Brain pericyte (primary cell): ENCODE measurements at places on chromosomes 7 and 10.

DNA sequence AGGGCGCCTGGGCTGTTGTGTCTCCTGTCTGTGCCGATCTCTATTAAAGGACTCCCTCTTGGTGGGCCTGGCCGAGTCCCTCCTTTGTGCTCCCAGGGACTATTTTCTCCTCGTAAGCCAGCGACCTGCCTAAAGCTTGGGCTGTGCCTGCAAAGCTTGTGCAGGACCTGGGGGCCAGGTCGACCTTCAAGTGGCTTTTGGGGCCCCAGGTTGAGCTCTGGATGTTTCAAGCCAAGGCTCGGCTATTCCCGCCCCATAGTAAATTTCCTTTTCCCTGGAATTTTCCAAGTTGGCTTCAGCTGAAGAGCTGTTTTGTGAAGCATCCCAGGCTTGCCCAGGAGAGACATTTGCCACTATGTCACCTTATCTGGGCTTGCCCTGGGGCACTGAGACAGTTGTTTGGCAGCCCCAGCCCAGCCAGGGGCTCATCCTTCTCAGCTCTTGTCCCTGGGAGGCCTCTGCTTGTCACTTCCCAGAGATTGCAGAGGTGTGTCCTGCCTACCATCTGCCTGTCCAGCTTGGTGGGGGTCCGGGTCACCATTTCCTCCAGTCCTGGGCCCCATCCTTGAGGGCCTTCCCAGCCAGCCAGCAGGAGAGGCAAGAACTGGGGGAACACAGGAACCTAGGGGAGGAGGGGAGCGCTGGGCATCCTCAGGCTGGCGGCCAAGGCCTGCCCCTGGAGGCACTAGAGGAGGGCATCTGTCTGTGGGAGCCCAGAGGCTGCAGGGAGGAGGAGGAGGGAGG is 20.2 kb downstream of the ZMIZ2 start:
- no peak for DNase-seq

- DNase-seq, result no peak
These were observed 57.6 kb upstream of the MDFIC start for GRCh38 chr7:114864278-114864677.

- DNase-seq, result no peak
These were observed 237.7 kb downstream of the FANK1 start for GRCh38 chr10:126133906-126134656.

DNA sequence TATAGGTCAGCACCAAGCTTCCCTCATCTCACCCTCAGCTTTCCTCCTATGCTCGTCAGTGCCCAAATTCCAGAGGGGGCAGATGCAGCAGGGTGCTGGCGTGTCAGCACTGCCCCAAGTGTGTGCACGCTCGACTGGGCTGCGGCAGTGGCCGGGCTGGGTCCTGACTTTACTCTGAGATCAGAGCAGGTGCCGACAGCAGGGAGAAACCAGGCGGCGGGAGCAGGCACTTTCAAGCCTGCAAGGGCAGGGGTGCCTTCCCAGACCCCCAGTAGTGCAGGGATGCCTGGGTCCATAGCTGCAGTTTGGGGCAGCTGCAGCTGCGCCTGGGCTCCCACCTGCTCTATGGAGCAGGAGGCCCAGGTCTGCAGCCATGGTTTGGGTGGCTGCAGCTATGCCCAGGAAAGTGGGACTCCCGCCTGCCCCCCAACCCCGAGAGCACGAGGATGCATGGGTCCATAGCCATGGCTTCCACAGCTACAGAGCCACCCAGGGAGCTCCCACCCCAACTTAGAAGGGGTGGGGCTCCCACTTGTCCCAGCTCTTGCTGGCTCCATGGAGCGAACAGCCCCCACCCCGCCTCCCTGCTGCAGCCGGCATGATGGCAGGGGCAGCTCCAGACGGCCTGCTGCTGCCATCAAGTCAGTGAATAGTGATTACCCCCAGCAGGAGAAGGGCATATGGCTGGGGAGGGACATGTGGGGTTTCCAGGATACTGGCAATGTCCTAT is 199.2 kb upstream of the KMT2E start:
- no peak for DNase-seq

DNA sequence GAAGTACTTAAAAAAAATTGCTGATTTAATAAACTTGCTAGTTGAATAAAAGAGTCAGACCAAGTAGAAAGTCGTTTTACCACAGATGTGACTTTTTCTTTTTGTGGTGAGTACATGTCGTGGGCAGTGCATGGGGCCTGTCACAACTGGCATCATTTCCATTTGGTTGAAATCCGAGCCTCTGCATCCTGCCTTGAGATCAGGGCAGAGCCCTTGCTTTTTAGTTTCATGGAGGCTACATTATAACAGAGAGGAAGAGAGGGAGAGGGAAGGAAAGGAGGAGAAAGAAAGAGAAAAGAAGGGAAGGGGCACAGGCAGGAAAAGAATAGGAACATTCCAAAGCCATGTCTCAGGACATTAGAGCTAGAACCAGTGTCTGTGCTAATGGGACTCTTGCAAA is 20.4 kb upstream of the INSYN2A start:
- no peak for DNase-seq

- DNase-seq, result no peak
These were observed 250.0 kb downstream of the BMPER start for GRCh38 chr7:34155220-34155908.

DNA sequence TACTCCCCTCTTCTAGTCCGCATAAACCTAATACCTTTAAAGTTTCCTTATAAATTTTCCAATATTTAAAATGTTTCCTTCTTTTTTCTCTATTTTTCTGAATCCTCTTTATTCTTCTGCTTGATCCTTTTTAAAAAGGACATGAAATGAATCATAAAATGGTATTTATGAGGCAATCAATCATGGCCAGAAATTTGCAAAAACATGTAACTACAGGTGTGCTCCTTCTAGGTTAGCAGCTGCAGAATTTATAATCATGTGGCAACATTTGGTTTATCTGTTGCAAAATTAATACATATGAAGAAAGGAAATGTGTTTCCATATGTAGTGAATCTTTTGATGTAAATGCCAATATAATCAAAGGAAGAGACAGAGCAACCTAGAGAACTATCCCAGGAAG is 1008.5 kb downstream of the ANKRD7 start:
- no peak for DNase-seq

DNA sequence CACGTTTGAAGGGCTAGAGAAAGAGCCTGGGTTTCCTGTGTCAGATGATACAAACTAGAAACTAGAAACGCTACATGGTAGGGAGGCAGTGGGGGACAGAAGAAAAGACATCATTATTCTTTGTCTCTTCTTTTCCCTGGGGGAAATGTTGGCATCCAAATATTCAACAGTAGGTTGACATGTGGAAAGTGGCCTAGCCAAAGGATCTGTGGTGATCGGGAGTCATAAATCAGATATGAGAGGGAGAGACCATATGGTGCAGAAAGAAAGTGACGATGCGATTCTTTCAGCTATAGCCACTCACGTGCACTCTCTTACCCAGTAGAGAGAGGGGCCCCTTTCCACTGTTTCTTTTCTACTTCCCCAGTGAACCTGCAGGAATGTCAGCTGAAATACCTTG is 964.7 kb downstream of the LRMDA start:
- no peak for DNase-seq

DNA sequence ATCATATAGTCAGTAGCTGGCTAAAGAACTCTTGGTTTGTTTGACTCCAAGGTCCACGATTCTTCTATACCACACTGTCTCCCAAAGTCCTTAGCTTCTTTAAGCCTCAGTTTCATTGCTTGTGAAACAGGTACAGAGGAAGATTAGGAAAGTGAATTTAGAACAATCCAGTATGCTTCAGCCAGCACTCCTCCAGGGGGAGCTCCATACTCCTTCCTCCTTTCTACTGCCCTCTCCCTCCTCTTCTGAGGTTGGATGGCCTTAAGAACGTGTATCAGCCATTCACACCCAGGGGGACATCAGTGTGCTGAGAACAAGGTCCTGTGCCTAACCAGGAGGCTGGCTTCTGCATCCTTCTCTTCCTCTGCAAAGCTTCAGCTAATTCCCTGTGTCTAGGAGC is 54.8 kb upstream of the CALD1 start:
- no peak for DNase-seq

GRCh38 chr10:77698267-77698931 is 60.8 kb upstream of the KCNMA1 start:
- no peak for DNase-seq

DNA sequence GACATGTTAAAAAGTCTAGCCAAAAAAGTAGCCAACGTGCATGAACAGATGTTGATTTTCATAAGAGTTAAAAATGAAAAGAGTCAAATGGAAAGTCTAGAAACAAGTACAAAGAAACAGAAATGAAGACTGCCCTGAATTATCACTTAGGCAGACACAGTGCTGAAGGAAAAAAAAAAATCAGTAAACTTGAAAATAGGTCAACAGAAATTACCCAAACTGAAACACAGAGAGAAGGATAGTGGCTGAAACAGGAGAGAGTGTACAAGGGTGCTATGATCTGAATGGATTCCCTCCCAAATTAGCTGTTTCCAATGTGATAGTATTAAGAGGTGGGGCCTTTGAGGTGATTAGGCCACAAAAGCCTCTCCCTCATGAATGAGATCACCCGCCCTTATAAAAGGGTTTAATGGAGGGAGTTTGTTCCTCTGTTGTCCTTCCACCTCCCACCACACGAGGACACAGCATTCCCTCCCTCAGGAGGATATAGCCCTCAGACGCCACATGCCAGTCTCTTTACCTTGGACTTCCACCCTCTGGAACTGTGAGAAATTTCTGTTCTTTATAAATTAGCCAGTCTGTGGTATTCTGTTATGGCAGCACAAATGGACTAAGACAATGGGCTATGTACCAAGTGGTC is 249.7 kb downstream of the AHR start:
- no peak for DNase-seq

DNA sequence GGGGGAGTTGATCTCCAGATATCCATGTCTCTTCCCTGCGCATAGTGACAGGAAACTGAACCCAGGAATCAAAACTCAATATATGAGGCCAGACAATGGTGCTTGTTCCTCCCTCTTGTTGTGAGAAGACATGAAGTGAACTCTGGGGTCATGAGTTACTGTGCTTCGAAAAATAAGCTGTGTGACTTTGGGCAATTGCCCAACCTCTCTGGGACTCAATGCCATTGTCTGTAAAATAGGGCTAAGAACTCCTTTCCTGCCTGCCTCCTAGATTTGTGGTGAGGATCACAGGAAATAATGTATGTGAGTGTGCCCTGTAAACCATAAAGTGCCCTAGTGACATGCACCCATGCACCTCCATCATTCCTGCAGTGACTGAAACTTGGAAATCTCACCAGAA is 48.4 kb downstream of the SYPL1 start:
- no peak for DNase-seq

GRCh38 chr7:23679898-23680413 is at the start of gene FAM221A:
TSS of gene FAM221A (plus strand) at chr7:23680199. CDS start at chr7:23680219, 20 bp downstream.
- no peak for DNase-seq

DNA sequence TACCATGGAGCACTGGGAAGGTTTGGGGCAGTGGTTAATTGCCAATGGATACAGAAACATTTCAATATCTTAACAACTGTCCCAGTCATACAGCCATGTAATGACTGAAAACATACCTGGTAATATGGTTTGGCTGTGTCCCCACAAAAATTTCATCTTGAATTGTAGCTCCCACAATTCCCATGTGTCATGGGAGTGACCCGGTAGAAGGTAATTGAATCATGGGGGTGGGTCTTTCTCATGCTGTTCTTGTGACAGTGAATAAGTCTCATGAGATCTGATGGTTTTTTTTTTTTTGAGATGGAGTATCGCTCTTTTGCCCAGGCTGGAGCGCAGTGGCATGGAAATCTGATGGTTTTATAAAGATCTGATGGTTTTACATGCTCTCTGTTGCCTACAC is 284.4 kb downstream of the TCF7L2 start:
- DNase-seq, result no peak

DNA sequence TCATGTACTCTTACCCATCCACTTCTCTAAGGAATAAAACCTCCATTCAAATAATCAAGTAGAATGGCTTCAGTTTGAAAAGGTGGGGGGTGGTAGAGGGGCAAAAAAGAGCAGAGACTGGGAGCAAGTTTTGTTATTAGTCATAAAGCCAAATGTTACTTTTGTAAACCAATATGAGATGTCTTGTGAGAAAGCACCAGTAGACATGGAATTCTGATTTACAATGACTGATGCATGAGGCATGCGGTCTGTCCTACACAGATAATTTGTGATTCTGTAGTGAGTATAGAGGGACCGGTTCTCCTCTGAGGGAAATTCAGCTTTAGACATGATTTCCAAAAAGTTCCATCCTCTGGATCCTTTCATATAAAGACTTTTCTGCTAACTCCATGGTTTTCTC is 12.9 kb upstream of the ABCA13 start:
- no peak for DNase-seq

DNA sequence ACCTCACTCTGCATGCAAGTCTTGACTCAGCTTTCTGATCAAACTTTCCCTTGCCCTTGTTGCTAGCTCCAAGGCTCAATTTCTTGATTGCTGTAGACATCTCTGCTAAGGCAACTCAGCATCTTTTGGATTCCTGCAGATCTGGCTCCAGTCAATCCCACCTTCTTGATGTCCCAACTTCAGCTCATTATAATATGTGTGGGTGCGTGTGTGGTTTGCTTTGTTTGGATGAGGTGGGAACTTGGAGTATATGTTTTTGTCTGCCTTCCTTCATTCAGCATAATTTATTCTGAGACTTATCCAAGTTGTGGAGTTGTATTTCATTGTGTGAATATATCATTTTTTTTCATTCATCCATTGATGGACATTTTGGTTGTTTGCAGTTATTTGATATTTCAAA is 364.8 kb upstream of the IGFBP3 start:
- no peak for DNase-seq

- no peak for DNase-seq
These were observed 107.4 kb downstream of the ITIH5 start for GRCh38 chr10:7559386-7559785.

DNA sequence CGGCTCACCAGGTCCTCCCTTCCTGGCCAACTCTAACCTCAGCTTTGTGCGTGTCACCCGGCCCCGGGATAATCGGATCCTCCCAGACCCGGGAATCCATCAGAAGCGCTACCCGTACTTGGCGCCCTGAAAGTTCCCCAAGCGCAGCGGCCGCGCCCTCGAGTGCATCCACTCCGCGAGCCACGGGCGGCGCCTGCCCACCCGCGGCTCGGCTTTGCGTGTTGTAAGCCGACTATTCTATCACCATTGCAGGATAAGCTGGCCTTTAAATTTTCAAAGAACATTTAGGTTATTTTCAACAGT is 35.7 kb upstream of the EBLN1 start:
- DNase-seq, result no peak

GRCh38 chr7:90828601-90829000 is 232.5 kb downstream of the CDK14 start:
- no peak for DNase-seq

- no peak for DNase-seq
These were observed 11.3 kb upstream of the MRPS24 start for GRCh38 chr7:43880596-43880995.

- DNase-seq, result no peak
These were observed 9.3 kb downstream of the ADD3 start for GRCh38 chr10:110017052-110017451.
